ENCODE measurements at places on chromosomes 2 and 18.

- no peak for DNase-seq
Measured at GRCh38 chr2:201680743-201681142, 17.7 kb downstream of the MPP4 start.

GRCh38 chr2:113081488-113082210 lies 13.9 kb downstream of the IL1F10 start:
- DNase-seq: no peak

GRCh38 chr2:211127501-211127900 lies 571.1 kb downstream of the CPS1 start:
- no peak for DNase-seq

DNA sequence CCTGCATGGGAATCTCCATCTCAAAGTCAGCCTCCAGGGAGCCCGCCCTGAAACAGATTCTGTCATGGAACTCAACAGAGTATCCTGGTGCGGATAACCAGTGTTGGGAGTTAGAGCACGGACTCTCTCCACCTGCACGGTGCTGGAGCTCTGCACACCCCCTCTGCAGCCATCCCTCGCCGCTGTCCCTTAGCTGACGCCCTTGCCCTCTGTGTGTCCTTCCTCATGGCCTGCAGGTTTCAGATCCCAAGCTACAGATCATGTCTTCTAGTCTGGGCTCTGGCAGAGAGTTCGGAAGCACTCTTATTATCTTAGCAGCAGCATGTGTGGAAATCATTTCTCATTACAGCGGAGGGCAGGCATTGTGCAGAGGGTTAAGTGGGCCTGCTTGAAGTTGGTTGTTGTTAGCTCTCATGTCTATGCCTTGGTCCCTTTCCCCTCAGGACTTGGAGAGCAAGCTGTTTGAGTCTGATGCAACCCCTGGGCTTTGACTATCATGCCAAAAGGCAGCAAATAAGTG lies 26.0 kb downstream of the TMEM127 start:
- DNase-seq: no peak

DNA sequence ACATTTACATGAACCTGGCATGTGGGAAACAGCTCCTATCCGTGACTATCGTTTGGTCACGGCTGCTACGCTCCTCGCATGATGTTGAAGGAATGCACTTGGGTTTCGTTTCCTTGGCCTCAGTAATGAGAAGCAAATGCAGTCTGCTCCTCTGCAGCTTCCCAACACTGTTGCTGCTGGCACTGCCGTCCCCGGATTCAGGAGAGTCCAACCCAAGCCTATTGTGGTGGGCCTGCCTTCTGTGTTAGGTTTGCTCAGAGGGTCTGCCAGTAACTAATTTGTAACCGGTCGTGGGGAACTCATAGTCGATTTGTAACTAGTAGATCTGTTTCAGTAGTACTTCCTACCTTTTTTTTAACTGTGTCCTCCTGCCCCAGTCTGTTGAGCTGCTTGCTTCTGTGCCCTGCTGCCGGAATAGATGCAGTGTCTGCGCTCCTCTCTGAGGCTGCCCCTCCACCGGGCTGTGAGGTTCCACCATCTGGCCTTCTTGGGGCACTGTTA lies 58.4 kb downstream of the WDSUB1 start:
- DNase-seq: no peak

DNA sequence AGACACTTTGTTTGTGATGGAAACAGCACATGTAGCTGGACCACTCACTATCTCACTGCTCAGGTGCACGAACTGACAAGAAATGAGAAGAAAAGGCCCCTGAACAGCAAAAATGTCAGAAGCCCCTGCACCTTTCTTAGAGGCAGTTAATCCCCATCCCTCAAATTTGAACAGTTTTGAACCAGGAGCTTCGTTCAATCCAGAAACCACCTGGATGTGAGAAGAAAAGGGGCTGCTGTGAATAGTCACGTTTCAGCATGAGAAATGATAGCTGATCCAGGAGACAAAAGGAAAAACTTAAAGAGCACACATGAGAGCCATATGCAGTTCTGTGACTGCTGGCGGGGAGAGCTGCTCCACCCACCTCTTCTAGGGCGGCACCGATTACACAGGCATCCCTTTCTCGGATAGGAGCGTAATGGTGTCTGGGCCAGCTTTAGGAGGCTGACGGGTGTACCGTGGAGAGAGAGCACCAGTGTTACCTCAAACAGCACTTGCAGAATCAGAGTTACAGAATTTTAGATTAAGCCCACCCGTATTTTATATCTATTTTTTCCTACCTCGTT lies 117.0 kb upstream of the EML6 start:
- no peak for DNase-seq

DNA sequence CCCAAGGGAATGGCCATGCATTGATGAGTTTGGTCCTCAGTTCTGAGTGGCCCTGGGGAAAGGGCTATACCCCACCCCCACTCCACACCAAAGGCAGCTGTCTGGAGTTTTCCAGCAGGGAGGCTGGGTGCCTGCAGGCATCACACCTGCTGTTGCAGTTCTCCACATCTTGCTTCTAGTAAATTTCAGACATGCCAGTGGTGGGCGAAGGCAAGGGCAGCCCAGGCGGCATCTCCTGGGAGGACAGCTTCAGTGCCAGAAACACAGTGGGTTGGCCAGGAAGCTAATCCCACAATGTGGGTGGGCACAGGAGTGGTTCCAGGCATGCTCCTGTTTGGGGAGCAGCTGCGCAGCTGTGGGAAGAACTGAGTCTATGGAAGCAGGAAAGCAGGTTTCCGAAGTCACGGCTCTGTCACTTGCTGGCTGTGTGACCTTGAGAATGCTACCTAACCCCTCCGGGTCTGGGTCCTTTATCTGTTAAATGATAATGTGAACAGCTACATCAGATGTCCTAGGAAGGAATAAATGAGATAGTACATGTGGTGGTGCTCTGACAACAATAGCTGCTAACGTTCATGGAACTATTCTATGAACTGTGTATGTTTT lies 84.6 kb upstream of the SPTBN1 start:
- no peak for DNase-seq

- no peak for DNase-seq
Measured at GRCh38 chr2:236882930-236883329, 202.8 kb upstream of the COPS8 start.

- DNase-seq: no peak
Measured at GRCh38 chr2:152626911-152627339, 90.3 kb downstream of the PRPF40A start.

DNA sequence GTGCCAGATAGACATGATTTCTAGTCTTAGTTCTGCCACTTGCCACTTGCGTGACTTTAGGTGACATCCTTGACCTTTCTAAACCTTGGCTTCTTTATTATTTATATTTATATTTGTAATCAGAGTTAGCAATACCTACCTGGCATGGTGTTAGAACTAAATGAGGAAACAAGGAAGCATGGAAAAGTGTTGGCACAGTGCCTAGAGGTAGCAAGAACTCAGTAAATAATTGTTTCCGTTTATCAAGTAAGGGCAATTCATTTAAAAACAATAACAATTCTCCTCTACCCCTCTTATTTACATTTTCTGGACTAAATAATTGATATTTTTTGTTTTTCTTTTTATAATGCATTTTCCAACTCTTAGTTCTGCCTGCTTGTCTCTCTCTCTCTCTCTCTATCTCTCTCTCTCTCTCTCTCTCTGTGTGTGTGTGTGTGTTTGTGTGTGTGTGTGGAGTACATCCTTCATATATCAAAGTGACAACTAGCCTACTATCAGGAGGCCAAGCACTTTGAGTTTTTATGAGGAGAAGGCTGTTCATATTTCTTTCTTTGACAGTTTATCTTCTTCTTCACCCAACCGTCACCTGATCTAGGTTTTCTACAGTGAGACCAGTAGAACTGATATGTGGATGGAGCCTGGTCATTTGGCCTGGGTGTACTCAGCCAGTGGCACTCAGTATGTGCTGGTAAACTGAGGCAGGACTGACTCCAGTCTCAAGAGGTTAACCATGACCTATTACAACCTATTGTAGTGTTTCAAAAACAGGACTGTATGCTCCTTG lies 134.5 kb downstream of the LRRTM1 start:
- DNase-seq: no peak

DNA sequence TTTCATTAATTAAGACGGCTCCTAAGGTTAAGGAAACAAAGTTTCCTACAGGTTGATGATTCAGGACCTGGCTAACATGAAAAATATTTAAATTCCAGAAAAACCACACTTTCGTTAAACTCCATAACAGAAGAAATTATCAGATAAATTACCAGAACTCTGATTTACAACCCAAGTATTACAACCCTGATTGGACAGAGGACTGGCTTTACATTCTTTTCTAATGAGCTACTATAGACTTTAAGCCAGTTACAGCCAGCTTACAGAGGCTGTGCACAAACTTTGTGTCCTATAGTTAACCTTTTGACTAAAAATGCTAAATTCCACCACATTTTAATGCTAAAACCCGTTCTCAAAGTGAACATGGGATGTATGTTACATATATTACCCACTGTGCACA lies 458.6 kb downstream of the KCNJ3 start:
- DNase-seq: no peak

DNA sequence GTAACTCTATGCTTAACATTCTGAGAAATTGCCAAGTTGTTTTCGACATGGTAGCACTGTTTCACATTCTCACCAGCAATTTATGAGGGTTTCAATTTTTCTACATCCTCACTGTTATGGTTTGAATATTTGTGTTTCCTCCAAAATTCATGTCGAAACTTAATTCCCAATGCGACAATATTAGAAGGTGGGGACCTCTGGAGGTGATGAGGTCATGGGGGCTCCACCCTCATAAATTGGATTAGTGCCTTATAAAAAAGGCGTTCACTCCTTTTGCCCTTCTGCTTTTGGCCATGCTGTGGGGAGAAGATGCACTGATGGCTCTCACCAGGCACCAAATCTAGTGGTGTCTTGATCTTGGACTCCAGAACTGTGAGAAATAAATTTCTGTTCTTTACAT lies 110.3 kb downstream of the HRH4 start:
- DNase-seq: no peak

DNA sequence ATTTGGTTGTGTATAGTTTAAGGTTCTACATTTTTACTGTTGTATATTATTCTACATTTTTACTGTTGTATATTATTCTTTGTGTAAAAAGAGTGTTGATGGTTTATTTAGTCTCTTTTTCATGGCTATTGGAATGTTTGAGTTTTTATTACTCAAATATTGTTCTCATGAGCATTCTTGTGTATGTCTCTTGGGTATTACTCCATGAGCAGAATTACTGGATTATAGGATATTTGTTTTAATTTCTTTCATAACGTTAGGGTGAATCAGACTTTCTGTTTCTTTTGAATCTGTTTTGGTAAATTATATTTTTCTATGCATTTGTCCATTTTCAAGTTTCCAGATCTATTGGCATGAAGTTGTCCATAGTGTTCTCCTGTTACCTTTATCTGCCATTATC lies 111.6 kb downstream of the DYNAP start:
- DNase-seq: no peak

DNA sequence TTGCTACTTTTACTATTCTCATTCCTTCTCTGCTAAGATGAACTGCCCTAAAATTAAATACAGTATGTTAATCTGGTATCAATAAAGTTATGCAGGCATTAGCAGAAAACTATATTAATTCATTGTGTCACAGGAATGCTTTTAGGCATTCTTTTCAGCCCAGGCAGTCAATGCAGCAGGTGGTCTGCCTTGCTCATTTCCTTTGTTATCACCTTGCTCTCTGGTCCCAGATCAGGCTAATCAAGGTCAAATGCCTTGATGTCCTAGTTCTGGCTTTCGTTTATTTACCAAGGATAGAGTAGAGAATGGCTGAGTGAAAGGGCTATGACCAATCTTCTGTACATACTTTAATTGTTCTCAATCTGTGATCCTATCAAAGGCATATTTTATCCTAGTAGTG lies 1023.6 kb downstream of the TMEM182 start:
- DNase-seq: no peak

- no peak for DNase-seq
Measured at GRCh38 chr2:3170792-3171455, 206.7 kb downstream of the EIPR1 start.

- no peak for DNase-seq
Measured at GRCh38 chr2:101986804-101987740, 4.7 kb upstream of the IL1R2 start.

- no peak for DNase-seq
Measured at GRCh38 chr2:88600038-88600465, 27.2 kb downstream of the EIF2AK3 start.

- DNase-seq: no peak
Measured at GRCh38 chr18:46424898-46425297, 232.1 kb downstream of the LOXHD1 start.

- DNase-seq: no peak
Measured at GRCh38 chr2:167582619-167583018, 664.8 kb downstream of the STK39 start.

DNA sequence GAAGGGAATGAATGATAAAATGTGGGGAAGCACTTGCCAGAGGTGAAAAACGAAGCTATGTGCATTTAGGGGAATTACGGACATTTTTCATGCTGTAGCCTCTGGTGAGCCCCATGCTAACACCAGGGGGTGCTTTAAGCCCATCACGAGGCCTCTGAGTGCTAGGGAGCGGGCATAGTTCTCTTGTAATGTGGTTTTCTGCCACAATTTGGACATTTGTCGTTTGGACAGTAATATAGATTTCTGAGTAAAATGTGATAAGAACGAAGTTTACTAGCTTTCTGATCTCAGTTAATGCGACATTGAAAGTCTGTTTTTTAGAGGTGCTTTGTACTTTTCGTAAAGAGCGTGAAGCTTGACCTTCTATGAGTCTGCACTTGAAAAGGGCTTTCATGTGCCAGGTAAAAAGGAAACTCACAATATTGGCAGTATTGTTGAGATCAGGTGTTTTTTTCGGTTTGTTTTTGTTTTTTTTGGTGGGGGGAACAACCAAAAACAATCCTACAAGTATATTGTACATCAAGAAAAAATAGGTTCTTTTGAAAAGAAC lies 50.6 kb downstream of the TRAF3IP1 start:
- no peak for DNase-seq

DNA sequence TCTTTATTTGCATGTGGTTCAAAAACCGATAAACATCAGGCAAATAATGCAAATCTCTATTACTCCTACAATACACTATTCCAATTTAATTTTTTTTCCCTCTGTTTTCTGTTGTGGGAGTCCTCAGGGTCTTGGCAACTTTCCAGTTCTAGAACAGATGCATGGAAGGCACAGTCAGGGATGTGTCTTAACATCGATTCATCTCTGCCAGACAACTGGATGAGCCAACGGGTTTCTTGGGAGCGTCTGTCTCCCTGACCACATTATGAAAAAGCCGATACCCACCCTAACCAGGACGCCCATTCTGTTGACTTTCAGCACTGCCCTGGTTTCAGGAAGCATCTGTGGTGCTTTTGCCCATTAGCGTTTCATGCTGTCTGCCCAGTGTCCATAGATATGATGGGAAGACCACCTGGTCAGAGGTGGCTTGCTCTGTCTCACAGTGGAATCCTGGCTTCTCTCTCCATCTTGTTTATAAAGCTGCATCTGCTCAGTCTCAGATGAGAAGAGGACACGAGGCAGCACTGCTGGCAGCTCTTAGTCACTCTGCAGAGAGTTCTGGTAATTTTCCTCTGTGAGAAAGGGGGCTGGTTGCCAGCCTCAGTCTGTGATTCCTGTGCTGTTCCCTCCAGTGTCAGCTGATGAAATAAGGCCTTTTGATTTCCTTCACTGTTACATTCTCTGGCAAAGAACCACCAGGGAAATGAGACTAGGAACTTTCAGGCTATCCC lies 57.9 kb upstream of the KCNE4 start:
- DNase-seq: no peak

- DNase-seq: no peak
Measured at GRCh38 chr2:6392354-6392753, 473.4 kb downstream of the CMPK2 start.

GRCh38 chr2:160222546-160223283 lies 22.6 kb upstream of the ITGB6 start:
- no peak for DNase-seq

GRCh38 chr2:54092940-54093339 lies 22.5 kb upstream of the ACYP2 start:
- DNase-seq: no peak

All from cortex of kidney (tissue), 1 donor.